ENCODE measurements at places on chromosomes 4 and X. TPM values are rescaled to one million over a fixed set of nuclear protein-coding genes. Genes with fewer than 3 reads are reported as not detected.

The ATOH1 gene
- total RNA-seq = not detected

The HTRA3 gene
- 3.4 TPM for total RNA-seq

The EGF gene
- 0.84 TPM for total RNA-seq

The HTN1 gene
- not detected for total RNA-seq

The KIAA1210 gene
- total RNA-seq = not detected

The NOX1 gene
- total RNA-seq = not detected

The MTMR1 gene
- 17.8 TPM for total RNA-seq

The PNMA3 gene
- total RNA-seq = 9.8 TPM

The LRRC66 gene
- total RNA-seq = 0.34 TPM

Measured in neural crest cell (in vitro differentiated cells).